Stimulated activated CD8-positive, alpha-beta memory T cell treated with anti-CD3 and anti-CD28 coated beads, Interleukin-4, amount 100 ng/mL, for 4 hours (primary cell): ENCODE measurements at places on chromosomes 6 and 20.

DNA sequence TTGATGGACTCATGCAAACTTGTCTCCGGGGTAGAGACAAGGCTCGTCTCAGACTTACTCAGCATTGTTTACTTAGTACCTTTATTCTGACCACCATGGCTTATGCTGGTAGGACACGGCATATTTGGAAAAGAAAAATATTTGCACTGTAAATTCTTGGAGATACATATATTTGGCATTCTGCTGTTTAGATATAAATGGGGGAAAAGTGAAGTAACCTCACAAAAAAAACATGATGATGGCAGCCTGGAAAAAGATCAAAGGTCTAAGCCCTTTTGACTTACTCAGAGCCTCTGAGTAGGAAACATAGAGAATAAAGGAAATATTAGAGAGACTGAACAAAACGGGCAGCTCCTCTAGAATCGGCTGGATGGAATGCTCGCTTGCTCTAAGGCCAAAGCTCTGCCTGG lies 32.5 kb downstream of the PDE10A start:
- no peak for DNase-seq

- no peak for DNase-seq
Measured at GRCh38 chr6:149140137-149140909, 177.2 kb upstream of the TAB2 start.

DNA sequence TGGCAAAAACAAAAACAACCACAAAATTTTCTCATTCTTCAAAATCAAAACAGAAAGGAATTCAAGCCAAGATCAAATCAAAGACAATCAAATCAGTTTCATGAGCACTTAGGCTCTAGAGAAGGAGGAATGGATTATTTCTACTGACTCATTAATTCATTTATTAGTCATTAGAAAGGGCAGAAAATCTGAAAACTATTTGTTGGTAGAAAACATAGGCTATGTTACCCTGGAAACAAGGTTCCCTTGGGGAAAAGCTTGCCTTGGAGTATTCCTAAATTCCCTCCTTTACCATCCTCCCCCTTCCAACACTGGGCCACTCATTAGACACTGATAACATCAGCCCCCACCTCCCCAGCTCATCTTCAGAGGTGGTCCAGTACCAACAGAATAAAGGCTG lies 17.5 kb downstream of the KIF16B start:
- DNase-seq = no peak

GRCh38 chr6:134961366-134961765 lies 11.5 kb upstream of the ALDH8A1 start:
- no peak for DNase-seq

DNA sequence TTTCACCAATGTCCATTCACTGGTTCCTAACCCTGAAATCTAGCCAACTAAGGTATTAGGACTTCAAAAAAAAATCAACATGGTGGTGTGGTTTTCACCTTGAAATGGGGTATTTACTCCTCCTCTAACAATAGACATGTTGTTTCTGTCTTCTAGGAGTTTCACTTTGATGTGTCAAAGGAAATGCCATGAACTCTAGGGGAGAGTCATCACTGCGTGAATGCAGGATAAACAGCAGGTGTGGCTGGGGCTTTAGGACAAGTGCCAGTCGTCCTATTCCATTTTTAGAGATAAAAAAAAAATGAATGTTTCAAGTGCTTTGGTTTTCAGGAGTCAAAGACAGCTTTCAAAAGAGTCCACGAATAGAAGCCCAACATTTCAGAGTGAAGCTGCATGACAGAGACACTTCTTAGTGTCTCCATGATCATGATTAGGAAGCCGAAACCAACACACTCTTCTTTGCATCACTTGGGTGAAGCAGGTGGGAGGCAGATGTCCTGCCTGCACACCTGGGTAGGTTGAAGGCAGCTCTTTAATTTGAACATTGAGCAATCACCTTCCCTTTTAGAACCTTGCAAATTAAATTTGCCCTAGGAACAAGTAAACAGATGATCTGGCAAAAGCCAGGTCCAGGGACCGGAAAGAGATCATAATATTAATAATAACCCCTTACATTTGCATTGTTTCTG lies 328.5 kb upstream of the PRDM1 start:
- no peak for DNase-seq

GRCh38 chr6:160355001-160355400 lies 6.8 kb downstream of the SLC22A3 start:
- DNase-seq = no peak

GRCh38 chr6:109010705-109011102 lies 83.9 kb downstream of the SESN1 start:
- DNase-seq = no peak

- no peak for DNase-seq
Measured at GRCh38 chr6:132304891-132305305, 96.4 kb downstream of the MOXD1 start.

GRCh38 chr6:15266423-15266996 lies 20.6 kb downstream of the JARID2 start:
- no peak for DNase-seq

GRCh38 chr20:19815553-19815991 lies 57.5 kb downstream of the RIN2 start:
- DNase-seq = no peak

- no peak for DNase-seq
Measured at GRCh38 chr6:80690551-80691131, 584.2 kb downstream of the BCKDHB start.

DNA sequence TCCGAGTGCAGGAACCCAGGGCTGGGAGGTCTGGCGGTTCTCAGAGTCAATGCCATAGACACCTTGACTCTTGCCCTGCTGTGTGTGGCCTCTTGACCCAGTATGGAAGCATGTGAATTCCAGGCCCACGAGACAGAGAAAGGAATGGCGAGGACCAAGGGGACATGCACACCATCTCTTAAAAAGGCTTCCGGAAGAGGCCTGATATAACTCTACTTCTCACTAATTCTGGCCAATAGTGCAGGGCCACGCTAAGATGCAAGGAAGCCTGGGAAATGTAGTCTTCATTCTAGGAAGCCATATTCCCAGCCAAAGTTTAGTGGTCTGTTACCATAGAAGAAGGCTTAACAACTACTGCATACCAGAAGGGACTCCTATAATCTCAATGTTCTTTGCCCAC lies 177.0 kb upstream of the KCNG1 start:
- DNase-seq = no peak

DNA sequence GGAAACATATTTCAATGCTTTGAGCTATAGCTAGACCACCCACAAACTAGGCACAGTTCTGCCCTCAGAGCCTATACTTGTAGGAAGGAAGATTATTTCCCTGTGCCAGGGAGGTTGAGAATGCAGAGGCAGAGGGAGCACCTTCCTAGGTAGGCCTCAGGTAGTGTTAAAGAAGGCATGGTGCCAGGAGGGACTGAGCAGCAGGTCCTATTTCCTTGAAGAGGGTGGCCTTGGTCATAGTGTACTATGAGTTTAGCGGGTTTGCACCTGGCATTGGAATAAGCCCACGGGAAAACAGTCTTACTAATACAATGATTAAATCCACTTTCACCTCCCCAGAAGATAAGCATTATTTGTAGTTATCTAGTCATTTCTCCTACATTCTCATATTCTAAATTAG lies 375.4 kb downstream of the CDKAL1 start:
- no peak for DNase-seq

DNA sequence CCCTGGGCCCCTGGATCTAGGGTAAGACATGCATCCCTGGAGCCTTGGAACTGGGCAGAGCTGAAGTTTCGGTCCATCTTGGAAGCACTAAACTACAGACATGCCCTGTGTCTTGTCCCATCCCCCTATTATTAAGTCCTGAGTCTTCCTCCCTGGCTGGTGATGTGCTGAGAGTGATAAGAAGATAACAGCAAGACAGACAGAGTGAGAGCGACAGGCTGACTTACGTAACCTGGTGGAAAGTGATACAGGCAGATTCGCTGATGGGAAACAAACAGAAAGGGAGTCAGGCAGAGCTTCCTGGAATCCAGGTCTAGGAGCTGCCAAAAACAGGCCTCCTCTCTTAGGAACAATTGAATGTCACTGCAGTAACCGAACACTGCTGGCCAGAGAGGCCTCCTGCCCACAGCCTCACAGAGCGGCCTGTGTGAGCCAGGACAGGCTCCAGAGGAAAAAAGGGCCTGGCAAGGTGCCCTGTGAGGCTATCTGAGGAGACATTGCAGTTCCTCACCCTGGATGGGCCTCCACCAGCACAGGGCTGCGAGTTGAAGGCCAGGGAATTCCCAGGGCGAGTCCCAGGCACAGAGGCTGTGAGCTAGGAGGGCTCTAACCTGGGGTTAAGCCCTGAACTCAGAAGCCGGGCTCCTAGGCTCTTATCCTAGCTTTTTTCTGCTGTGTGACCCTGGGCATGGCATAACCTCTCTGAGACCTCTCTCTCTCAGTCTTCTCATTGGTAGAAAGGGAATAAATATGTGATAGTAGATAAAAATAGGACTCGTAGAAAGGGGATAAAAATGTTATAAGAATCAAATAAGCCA lies 34.2 kb upstream of the B4GALT5 start:
- no peak for DNase-seq

GRCh38 chr6:55180258-55180657 lies 5.9 kb downstream of the HCRTR2 start:
- DNase-seq = no peak

DNA sequence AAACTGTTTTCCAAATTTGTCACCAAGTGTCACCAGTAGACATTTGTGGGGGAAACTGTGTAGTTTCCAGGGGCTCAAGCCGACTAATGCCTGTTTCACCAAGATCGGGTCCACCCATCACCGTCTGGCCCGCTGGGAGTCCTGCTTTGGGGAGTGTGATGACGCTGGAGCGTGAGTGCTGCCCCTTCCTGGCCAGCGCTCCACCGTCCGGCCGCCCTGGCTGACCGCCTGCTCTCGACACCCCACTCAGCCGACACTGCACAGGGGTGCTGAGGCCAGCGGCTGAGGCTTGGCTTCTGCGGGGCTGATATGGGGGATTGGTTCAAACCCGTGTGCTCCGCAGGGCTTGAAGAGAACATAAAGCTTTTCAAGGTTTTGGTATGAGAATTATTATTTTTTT lies 160.1 kb downstream of the SMOC2 start:
- no peak for DNase-seq

- DNase-seq = no peak
Measured at GRCh38 chr6:21908161-21908848, 314.8 kb downstream of the SOX4 start.

GRCh38 chr6:157674061-157674460 lies 149.0 kb upstream of the SNX9 start:
- DNase-seq = no peak

GRCh38 chr6:83127976-83128375 lies 60.5 kb downstream of the DOP1A start:
- DNase-seq = no peak

GRCh38 chr20:33037456-33037855 lies 6.0 kb downstream of the BPIFB6 start:
- no peak for DNase-seq

- DNase-seq = no peak
Measured at GRCh38 chr20:2285193-2285592, 10.6 kb upstream of the TGM3 start.
